Psoas muscle (tissue), 8 donors: ENCODE measurements at places on chromosomes 3 and 15.

- DNase-seq: no peak
These were observed 73.5 kb upstream of the SPATA16 start for GRCh38 chr3:173214576-173214975.

DNA sequence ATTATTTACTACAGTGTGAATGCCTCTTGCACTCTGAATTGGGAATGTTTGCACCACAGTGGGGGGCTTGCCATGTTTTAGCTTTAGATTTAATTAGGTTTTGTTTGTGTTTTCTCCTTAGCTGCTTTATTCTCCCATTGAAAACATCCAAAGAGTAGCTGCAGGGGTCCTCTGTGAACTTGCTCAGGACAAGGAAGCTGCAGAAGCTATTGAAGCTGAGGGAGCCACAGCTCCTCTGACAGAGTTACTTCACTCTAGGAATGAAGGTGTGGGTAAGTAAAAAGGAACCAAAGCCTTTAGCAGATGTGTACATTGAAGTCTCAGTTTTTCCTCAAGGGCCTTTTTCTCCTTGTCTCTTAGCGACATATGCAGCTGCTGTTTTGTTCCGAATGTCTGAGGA is 36.9 kb downstream of the CTNNB1 start:
- no peak for DNase-seq

- no peak for DNase-seq
These were observed 38.9 kb downstream of the CACNA2D2 start for GRCh38 chr3:50464569-50464968.

- no peak for DNase-seq
These were observed 2.7 kb downstream of the COPS2 start for GRCh38 chr15:49152552-49153312.

DNA sequence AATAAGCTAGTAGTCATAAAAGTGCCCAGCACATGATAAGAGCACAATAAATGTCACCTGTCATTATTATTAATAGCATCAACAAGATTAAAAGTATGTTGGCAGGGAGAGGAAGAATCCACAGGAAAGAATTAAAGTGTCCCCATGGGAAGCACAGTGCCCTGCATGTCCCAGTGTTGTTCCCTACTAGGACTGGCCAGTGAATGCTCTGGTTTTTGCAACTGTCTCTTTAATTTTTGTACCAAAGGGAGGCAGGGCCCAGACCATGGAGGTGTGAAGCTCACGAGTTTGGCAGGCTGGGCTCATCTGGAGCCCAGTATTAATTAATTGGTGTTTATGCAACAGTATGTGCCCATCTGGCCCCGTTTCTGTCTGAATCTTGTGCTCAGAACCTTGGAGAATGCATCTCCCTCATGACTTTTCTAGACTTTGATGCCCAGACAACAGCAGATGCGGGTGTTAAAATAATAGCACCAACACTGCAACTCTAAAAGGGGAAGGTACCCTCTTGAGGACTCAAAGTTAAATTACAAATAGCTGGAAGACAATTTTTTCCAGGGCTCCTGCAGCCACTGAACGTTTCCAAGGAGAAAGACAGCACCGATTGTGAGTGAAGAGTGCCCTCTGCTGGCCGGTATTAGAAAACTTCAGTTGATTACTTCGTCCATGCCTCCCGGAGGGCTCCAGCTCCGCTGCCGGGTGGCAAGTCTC is 71.9 kb upstream of the SPATA12 start:
- peak; percentile 60 for DNase-seq

- DNase-seq: no peak
These were observed 575.5 kb upstream of the KCNMB2 start for GRCh38 chr3:177960722-177961121.

DNA sequence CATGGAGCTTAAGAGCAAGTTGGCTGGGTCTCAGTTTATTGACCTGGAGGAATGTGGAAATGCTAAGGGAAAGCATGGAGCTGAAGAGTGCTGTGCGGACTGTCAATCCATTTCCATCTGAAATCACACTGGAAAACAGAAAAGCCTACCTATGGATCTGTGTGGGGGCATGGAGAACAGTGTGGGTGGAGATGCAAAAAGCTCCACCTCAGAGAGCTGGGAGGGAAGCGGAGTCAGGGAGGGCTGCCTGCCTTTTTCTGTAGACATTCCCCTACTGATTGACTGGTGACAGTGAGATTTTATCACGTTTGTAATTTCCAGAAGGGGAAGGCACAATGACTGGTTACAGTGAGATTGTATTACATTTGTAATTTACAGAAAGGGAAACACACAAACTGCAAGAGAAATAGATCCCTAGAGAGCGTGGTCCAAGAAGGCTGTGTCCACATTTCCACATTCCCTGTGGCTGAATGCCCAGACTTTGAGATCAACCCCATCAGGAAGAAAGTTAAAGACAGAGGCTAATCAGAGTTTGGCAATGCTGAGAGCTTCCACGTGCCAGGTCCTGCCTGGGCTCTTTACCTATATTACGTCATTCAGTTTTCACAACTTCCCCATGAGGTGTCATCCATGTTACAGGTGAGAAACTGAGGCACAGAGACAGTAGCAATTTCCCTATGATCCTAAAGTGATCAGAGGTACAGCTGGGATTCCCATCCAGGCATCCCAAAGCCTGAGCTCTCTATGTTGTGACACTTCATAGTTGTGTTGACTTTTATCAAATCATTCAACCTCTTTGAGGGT is 67.7 kb upstream of the NSMCE3 start:
- no peak for DNase-seq

DNA sequence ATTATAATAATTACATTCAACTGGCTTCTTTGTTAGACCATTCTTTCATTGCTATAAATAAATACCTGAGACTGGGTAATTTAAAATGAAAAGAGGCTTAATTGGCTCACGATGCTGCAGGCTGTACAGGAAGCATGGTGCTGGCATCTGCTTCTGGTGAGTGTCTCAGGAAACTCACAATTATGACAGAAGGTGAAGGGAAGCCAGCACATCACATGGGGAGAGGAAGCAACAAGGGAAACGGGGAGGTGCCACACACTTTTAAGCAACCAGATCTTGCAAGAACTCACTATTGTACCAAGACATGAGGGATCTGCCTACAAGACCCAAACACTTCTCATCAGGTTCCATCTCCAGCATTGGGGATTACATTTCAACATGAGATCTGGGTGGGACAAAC is 413.1 kb upstream of the ARRDC4 start:
- DNase-seq: no peak

DNA sequence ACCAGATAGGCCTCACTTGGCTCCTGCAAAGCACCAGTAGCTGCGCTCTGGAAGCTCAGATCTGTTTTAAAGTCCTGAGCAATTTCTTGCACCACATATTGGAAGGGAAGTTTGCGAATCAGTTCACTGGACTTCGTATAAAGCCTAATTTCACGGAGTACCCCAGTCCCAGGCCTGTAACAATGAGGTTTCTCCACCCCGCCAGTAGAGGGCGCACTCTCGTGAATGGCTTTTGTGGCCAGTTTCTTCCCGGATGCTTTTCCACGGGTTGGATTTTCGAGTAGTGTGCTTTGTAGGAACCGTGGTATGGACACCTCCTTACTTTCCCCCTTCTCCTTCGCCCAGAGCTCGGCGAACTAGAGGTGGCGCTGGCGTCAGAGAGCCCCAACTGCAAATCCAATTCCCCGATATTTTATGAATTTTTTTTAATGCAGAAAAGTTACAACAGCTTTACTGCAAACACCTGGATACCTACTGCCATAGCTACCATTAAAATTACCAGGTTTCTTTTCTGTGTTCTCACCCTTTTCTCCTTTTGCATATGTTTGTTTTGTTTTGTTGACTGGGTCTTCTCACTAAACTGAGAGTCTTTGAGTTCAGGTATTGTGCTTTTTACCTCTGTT is 13.3 kb downstream of the RARB start:
- DNase-seq: peak; percentile 61

GRCh38 chr3:12170207-12170606 is 11.5 kb upstream of the TIMP4 start:
- peak; percentile 32 for DNase-seq

DNA sequence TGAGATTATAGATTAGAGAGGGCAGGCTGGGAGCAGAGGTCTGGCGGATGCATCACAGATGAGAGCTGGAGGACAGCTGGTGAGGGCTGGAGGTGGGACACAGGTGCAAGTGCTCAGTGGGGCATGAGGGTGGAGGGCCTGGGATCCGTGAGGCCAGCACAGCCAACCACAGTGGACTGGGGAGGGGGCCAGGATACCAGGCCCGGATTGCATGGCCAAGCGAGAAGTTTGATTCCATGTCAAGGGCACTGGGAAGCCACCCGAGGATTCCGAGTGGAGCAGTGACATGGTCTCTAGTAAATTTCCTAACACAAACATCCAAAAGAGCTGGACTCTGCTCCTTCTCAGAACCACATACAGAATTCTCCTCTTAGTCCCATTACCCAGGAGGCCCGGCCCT is 44.0 kb upstream of the SLC41A3 start:
- DNase-seq: peak; percentile 4

DNA sequence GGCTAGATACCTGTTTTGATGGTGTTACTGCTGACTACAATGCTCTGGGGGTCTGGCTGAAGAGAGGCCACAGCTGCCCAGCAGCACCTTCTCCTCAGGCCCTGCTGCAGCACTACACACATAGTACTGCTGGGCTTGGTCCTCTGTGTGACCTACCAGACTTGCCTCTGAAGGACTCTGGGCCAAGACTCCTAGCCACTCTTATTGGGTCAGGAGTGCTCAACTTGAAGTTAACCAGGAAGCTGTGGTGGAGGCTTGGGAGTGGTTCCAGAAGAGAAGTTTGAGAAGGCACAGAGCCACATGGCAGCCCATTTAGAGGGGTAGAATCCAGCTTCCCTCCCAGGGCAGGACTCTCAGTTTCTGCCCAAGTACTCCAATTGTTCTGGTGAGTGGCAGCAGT is 16.6 kb downstream of the ELP6 start:
- no peak for DNase-seq

DNA sequence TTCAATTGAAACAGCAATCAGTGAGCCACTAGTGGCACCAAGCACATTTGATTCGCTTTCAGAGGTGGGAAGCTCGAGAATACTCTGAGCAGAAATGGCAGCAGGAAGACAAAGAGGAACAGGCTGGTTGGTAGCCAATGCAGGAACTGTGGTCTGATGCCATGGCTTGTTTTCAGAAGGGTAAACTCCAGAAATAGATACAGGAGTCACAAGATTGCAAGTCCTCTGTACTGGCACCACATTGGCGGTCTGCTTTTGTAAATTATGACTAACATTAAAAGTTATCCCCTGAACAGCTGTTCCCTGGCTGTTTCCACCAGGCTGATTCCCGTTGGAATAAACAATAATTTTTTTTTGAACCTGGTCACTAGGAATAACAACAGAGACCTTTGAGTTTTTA is 35.5 kb downstream of the USF3 start:
- DNase-seq: peak; percentile 62

GRCh38 chr15:45333550-45333949 is 44.8 kb downstream of the GATM start:
- DNase-seq: peak; percentile 37

DNA sequence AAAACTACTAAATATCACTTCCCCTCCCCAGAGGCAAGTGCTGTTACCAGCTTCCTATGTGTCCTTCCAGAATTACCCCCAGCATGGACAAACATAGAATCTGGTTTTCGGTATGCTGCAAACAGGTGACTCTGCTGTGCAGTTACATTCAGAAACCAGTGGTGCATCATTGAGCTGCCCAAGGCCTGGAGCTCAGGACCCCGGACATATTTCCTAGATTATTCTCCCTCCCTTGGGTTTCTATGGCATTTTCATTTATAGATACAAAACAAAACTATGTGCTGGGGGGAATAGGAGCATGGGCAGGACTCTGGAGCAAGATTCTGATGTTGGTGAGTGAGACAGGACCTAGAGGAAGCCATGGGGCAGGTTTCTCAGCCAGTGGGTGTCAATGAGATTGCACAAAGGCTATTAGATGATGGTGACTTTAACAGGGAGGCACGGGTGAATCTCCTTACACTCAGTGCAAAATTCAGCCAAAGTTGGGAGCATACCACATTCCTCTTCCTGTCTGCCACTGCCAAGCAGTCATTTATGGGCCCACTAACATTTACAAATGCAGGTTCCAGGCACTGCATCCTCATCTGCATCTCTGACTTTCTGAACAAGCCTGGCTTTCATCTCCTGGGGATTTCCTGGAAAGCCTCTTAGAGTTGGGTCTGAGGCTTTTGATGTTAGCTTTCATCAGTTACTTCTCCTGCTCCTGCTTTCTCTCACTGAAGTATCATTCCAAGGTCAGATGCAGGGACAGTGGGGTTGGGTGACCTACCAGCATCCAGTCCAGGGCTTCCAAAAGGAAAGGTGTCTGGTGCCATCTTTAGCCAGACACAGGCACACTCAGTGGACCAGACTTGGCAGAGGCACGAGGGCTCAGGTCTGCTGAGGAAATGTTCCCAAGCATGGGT is 44.5 kb downstream of the CMTM7 start:
- no peak for DNase-seq

DNA sequence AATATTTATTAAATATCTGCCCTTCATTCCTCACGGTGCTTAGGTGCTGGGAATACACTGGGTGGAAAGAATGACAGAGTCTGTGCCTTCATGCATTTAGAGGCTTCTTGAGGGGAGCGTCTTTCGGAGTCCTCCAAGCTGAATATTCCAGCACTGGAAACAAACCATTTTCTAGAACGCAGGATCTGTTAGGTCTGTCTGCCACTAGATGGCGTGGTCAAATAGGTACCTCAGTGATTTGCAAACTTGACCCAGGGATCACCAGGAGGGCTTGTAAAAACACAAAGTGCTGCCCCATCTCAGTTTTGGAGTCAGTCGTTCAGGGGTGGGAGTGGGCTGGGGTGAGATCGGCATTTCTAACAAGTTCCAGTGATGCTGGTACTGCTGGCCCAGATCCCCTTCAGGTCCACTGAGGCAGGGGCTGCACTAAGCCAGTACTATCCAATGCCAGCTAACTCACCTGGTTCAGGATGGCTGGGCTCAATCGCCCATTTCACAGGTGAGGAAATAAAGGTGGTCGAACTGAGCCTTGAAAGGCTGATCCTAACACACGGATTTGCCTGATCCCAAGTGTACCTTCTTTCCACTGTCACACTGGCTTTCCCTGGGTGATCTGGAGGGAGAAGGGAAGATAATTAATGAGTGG is 14.8 kb downstream of the ARNT2 start:
- DNase-seq: no peak

DNA sequence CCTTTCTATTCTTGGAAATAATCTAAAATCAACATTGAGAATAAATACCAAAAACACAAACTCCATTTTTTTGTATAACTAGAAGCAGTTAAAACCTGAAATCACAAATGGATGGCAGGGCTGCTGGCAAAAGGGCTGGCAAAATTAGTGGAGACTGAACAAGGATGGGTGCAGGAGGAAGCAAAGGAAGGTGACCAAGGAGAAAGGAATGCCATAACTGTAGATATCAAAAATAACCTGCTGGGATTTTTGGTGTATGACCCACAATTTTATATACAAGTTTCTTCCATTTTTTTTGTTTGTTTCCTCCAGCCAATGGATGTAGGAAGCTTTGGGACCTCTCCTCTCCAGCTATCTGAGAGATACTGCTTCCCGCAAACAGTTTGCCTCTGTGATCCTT is 12.7 kb downstream of the CFAP44 start:
- no peak for DNase-seq

- no peak for DNase-seq
These were observed 22.8 kb upstream of the SSR3 start for GRCh38 chr3:156577736-156578135.

GRCh38 chr15:63075015-63075983 is 32.8 kb downstream of the TPM1 start:
- no peak for DNase-seq
